Esophagus squamous epithelium (tissue), 5 donors: ENCODE measurements at places on chromosomes 7 and 10.

DNA sequence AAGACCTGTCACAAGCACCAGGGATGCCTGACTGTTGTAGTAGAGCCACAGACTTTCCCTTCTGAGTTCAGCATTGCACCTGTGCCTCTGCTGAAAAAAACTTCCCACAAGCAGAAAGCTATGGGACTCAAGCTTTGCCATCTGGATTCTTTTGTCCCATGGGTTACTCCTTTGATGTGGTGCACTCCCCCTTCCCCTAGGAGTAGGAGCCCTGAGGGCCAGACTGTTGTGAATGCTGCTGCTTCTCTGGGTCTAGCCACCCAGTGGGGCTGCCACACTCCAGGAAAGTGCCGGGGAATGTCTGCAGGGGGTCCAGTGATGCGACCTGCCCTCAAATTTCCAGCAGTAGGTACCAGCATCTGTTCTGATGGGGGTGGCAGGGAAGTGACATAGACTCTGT lies 11.7 kb downstream of the CASP7 start:
- no peak for DNase-seq

DNA sequence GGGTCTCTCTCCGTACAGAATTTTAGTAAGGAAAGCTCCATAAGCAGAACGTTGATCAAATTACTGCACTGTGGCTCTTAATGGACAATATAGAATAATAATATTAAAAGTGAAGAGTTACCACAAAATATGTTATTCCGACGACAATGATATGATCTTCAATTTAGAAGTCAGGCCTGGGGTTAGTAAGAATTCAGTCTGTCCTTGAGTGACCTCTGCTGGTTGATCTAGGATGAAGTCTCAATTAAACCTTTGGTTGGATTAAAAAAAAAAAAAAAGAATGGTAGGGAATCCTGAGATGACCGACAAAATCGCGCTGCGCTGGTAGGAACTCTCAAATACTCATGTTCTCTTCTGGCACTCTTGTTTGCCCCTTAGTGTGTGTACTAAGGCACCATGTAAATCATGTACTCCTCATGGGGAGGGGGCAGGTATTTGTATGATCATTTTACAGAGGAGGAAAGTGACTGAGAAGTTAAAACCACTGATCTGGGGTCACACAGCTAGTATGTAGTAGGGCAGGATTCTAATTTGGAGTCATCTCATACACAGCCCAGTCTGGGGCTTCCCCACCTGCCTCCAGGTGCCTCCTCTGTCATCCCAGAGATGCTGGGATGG lies 161.3 kb upstream of the NPVF start:
- no peak for DNase-seq

DNA sequence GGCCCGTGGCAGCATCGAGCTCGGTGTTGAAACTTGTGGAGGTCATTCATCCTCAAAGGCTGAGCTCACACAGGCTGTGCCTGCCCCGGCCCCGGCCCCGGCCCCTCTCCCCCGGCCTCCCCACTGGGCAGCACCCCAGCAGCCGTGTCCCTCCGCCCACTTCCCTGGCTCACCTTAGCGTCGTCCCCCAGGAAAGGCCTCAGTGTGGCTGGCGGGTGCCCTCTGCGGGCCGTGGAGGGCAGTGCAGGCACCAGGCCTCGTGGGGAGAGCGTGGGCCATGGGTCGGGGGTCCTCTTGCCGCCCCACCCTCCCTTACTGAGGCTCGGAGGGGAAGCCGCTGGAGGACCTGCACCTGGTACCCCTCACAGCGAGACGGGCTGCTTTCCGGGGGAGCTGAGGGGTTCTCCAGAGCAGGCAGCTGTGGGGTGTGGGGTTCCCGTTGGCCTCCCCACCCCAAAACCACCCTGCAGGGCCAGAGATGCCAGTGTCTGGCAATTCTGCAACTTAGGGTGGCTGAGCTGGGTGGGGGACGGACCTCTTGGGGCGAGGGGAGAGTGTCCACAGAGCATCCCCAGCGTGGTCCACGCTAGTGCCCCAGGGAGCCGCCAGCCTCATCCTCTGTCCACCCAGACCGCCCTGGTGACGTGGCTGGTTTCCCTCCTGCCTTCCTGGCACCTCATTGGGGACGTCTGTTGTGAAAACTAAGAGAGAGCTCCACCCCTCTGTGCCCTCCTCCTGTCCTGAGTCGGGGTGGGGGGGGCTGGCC lies 44.2 kb upstream of the DPYSL4 start:
- DNase-seq, result no peak

GRCh38 chr7:117146511-117146910 lies 176.3 kb downstream of the WNT2 start:
- no peak for DNase-seq

- DNase-seq, result no peak
These were observed 934.9 kb upstream of the AUTS2 start for GRCh38 chr7:68663392-68663791.
